ENCODE measurements at places on chromosomes 4 and X.

DNA sequence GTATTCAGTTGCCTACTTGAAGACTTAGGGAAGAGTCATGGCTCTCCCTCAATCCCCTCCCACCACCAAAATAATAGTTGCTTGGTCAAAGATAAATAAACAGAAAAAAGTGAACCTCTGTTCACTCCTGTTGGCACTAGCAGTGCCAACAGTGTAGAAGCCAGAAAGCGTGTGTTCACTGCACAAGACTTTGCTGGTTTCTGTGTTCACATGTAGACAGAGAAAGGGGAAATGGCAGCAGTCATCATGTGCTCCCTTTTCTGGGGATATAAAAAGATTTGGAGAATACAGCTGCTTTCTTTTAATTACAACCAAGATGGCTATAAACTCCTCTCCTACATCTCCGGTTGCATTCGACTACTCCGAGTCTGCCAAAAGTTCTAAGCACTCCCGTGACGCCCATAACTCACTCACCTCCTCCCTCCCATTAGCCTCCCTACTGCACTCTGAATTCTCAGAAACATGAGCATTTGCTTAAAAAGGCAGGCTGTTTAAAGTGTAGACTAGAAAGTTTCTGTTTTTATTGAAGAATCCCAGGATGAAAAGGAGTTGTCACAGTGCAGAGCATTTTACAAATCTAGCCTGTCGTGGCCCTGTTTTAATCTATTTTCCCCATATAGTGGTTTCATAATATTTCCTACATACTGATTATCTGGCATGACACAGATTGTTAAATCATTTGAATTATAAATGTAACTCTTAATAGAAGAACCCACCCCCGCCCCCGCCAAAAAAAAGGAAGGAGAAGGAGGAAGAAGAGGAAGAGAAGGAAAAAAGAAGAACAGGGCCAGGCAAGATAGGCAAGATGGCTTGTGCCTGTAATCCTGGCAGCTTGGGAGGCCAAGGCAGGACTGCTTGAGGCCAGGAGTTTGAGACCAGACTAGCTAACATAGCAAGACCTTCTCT is 16.7 kb downstream of the LGI2 start:
- DNase-seq = no peak

DNA sequence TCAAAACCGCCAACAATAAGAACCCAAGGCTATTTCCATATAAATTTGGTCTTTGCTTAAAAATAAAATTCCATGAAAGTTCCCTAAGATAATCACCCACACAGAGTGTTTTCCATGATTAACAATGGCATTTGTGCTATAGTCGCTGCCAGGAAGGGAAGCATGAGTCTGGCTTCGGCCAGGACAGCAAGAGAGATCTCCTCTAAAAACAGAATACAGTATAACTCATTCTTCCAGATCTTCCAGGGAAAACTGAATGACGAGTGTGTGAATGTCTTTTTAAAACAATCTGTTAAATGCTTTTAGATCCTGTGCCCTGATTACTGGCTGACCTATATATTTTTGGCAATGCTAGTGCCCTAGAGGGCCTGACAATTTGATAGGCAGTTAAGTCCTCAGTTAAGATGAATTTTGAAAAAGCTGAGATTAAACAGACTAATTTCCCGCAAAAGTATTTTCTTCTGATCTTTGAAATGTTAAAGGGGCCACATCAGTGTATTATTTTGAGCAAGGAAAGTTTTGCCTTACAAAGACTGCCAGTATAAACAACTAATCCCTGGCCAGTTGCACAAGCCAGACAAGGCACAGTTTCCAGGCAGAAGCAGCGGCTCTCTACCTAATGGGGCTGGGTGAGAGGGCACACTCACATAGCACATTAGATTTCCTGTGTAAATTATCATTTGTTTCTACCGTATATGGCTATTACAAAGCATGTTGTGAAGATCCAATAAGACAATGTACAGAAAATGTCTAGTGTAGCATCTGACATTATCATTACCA is 127.3 kb downstream of the DCHS2 start:
- no peak for DNase-seq

DNA sequence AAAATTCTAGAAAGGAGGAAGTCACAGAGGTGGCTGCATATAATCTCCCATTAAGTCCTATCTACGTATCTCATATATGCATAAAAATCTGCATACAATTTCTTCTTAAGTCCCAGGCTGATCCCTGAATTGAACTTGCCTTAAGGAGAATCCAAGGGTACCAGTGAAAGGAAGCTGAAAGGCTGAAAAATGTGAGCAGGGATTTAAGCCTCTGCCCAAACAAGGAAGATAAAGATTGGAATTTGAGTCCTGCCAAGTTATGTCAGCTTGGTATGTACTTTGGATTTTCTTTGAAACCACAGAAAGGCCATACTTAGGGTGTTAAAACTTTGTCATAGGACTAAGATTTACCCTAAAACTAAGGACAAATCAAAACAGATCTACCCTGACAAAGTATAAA is 26.5 kb upstream of the GEMIN8 start:
- DNase-seq = peak; percentile 80

DNA sequence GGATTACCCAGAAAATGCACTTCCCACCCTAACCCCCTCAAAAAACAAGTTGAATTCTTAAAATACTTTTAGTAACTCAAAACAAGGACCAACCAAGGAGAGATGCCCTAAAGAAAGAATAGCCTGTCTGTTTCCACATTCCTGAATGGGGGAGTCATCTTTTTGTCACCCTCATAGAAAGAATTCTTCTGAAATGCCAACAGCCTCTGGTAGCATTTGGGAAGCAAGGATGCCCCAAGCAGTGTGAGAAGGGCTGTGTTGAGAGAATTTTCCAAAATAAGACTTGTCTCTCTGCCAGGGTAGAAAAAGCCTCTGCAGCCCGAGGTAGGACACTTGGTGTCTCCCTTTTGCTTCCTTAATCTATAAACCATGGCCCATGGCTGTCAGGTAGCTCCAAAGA is 173.1 kb upstream of the VCX3A start:
- peak; percentile 56 for DNase-seq

DNA sequence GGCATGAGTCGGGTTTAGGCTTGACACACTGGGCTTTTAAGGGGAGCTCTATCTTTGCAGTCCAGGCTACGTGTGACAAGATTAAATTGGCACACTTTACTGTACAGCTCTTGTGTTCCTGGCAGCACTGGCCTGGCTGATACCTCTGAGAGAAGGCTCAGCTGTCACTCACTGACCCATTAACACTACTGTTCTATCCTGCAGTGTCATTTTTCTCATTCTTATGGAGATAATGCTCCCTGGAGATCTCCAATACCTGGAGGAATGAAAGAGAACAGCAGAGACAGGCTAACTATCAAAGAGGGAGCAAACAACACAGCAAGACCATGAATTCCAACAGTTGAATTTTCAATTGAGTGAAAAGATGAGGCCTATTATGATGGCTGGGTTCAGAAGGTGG is 1.7 kb upstream of the PDHA2 start:
- no peak for DNase-seq

DNA sequence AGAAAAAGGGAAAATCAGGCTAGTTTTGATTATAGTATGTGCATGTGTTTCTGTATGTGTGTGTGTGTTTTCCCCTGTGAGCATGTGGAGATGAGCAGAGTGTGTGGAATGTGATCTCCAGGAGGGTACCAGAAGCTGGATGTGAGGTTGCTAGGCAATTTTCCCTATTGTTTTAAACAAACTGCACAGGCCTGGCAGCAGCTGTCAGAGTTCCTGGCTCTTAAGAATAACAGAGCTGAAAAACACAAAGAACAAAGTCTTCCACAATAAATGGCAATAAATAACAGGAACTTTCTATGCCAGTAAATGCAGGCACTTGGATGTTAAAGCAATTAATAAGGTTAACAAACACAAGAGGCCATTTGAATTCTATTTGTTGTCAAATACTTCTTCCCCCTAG is 344.6 kb upstream of the CTSO start:
- peak; percentile 94 for DNase-seq

GRCh38 chr4:171981185-171981584 is 168.0 kb downstream of the GALNTL6 start:
- no peak for DNase-seq

DNA sequence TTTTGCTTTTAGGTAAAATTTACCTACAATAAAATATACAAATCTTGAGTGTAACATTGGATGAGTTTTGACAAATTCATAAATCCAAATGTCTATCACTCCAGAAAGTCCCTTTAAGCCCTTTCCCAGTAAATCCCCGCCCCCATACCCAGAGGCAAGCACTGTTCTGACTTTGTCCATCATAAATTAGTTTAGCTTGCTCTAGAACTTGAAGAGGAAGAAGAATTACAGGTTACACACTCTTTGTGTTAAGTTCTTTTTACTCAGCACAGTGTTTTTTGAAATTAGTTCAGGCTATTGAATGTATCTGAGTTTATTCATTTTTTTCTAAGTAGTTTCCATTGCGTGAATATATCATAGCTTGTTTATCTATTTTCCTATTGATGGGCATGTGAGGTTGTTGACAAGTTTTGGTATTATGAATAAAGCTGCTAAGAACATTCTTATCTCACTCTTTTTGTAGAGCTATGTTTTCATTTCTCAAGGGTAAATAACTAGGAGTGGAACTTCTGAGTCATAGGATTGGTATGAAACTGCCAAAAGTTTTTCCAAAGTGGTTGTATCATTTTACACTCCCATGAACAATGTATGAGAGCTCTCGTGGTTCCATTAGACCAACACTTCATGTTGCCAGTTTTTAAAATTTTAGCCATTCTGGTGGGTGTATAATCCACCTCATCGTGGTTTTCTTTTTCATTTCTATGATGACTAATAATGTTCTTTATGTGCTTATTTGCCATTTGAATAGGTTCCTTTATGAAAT is 22.4 kb upstream of the HPSE start:
- DNase-seq = peak; percentile 95

DNA sequence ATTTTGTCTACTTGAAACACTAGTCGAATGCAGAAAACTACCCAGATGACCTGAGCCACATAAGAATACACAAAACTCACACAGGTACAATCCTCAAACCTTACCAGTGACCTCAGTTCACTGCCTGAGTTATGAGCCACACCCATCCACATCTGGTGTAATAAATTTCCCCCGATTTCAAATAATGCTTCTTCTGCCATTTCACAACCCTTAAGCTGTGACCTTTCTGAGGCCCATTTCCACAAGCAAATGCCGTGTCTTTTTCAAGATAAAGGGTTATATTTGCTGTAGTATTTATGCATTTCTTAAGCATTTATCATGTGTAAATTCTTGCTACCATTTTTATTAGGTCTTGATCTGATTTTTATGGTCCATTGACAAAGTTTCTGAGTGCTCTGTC is 1.8 kb upstream of the ARHGEF38 start:
- no peak for DNase-seq

- DNase-seq = no peak
Observed at GRCh38 chr4:146998157-146998556, 52.5 kb upstream of the TTC29 start.

DNA sequence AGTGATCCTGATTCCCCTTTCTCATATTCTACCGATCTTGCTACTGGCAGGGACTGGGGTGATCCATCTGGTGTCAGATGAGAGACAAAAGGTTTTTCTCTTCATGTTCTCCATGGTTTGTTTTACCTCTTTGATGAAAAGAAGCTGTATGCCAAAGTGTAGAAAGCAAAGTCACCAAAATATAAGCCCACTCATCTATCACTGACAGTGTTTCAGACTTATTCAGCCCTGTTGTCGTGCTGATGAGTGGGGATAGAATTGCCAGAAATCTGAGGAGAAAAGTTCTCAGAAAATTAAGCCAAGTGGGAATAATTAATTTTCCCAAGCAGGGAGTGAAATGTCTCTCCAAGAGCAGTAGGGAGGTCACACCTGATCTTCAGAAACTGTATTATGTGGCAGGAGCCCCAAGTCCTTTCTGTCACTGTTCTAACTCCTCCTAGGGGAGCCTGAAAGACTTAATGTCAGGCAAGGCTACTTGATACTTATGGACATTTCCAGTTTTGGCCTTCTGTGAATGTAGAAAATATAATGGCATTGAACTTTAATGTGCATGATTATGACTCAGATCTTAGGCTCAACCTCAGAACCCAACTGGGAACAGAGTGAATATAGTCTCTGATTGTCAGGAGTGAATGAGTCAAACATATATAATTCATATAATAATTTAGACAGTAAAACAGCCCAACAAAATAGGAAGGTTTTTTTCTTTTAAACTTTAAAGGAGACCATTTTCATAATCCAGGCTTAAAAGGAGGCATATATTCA is 298.1 kb downstream of the ANKRD50 start:
- peak; percentile 75 for DNase-seq

DNA sequence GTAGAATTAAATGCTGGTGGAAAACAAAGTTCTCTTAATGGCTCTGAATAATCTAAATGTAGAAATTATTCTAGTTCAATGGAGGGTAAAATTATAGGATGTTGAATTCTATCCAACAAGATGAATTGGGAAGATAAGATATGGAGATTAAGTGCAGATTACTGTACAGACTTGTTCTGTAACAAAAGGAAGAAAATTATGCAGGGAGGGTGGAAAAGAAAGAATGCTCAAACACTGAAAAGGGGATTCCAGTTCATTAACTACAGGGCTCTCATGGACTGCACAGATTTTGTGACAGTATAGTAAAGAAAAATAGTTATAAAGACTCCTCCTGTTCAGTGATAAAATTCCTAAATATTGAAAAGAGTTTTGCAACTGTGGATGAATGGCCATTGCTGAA is 1794.0 kb upstream of the PCDH7 start:
- DNase-seq = no peak

DNA sequence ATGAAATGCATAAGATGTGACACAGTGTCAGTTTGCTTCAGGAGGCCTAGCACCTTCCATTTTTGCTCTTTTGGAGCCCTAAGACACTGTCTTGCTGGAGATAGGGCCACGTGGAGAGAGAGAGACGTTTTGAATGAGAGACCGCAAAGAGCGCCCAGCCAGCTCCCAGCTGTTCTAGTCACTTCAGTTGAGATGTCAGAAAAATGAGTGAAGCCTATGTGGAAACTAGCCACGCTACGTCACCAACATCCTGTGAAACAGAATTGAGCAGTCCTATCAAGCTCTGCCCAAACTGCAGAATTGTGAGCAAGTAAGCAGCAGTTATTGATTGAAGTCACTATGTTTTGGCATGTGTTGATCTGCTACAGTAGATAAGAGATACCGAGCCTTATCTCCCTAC is 13.1 kb downstream of the GPR82 start:
- no peak for DNase-seq

DNA sequence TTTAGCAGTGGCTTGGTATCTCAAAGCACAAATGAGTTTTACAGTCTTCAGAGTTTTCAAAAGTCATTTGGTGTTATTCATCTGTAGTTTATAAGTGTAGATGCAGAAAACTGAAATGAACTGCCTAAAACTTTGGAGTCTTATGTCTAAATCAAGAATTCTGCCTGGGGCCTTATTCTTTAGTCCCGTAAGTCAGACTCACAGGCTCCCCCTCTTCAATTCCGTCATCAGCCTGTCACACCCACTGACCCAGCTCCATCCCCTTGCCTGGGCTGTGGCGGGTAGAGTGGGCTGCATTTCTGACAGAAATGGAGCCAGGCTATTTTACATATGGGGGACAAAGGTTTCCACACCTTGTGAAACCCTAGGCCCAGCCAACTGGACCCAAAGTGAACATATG is 44.3 kb downstream of the TSPAN5 start:
- no peak for DNase-seq
